Endothelial cell (in vitro differentiated cells): ENCODE measurements at places on chromosomes 3 and 15.

DNA sequence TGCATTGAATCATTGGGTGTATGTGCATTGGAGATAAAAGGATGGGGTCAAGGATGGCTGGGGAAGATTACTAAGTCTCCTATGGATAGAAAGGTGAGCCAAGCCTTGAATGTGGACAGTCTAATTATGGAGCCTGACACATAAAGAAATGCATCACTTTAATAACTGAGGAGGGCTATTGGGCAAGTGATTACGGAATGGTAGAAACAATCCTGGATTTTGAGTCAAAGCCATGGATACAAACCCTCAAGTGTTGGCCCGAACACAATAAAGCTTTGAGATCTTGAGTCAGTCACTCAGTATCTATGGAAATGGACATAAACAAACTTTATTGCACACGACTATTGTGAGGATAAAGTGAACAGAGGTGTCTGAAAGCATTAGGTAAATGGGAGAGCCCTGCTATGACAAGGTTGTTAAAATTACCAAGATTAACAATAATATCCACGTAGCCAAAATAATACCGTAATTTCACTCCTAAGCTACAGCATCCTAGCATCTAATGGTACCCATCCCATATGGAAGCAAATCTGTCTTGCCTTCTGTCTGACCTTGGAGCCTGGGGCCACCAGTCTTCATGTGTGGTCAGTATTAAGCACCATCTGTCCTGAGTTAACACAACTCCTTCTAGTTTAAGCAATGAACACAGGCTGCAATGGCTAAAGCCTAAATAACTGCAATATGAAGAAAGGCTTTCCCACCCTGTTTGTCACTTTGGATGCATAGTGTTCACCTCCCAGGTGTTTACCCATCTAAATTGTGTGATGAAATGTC is 136.9 kb upstream of the PRICKLE2 start:
- H3K27me3 ChIP-seq: no peaks in the 10 kb centered on the region
- no peak for DNase-seq
- H3K4me1 ChIP-seq: peaks cover 73% of the 10 kb centered on the region
- H3K4me3 ChIP-seq: no peak overlapping the region

- H3K36me3 ChIP-seq: peaks cover 6% of the 10 kb centered on the region
- peak; percentile 72 for DNase-seq
- no peak overlapping the region for H3K4me3 ChIP-seq
- peaks cover 33% of the 10 kb centered on the region for H3K4me1 ChIP-seq
- H3K27me3 ChIP-seq: peaks cover 3% of the 10 kb centered on the region
These were observed 225.6 kb upstream of the ROPN1 start for GRCh38 chr3:124217542-124217941.

DNA sequence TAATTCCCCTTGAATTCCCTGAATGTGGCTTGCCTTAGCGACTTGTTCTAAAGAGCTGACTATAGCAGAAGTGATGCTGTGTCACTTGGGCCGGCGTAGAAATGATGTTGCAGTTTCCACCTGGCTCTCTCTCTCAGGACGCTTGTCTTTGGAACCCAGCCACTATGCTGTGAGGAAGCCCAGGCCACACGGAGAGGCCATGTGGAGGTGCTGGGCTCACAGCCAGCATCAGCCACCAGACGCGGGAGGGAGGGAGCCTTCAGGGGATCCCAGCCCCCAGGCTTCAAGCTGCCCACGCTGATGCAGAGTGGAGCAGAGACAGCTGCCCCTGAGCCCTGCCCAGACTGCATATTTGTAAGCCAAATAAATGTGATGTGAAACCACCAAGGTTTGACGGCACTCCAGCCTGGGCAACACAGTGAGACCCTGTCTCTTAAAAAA is 18.6 kb downstream of the RNU5B-1 start:
- peaks cover 6% of the 10 kb centered on the region for H3K36me3 ChIP-seq
- DNase-seq: no peak
- no peak overlapping the region for H3K27ac ChIP-seq
- H3K4me1 ChIP-seq: peaks cover 29% of the 10 kb centered on the region
- H3K4me3 ChIP-seq: peak overlapping the region; percentile 31

GRCh38 chr3:124520970-124521369 is 209.3 kb upstream of the UMPS start:
- no peaks in the 10 kb centered on the region for H3K4me1 ChIP-seq
- H3K27me3 ChIP-seq: peaks cover 1% of the 10 kb centered on the region
- H3K4me3 ChIP-seq: no peak overlapping the region
- no peak overlapping the region for H3K27ac ChIP-seq
- DNase-seq: no peak
- peaks cover 10% of the 10 kb centered on the region for H3K36me3 ChIP-seq

DNA sequence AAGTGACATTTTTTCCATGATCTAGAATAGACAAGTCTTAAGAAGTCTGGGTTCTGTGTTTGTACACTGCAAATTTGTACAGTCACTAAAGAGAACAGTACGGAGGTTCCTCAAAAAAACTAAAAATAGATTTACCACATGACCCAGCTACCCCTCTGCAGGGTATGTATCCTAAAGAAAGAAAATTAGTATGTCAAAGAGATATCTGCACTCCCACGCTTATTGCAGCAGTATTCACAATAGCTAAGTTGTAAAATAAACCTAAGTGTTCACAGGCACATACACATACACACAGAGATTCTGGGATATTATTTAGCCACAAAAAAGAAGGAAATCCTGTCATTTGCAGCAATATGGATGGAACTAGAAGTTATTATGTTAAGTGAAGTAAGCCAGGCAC is 120.4 kb downstream of the ZIC1 start:
- no peak overlapping the region for H3K27ac ChIP-seq
- no peak overlapping the region for H3K4me3 ChIP-seq
- H3K4me1 ChIP-seq: no peaks in the 10 kb centered on the region

DNA sequence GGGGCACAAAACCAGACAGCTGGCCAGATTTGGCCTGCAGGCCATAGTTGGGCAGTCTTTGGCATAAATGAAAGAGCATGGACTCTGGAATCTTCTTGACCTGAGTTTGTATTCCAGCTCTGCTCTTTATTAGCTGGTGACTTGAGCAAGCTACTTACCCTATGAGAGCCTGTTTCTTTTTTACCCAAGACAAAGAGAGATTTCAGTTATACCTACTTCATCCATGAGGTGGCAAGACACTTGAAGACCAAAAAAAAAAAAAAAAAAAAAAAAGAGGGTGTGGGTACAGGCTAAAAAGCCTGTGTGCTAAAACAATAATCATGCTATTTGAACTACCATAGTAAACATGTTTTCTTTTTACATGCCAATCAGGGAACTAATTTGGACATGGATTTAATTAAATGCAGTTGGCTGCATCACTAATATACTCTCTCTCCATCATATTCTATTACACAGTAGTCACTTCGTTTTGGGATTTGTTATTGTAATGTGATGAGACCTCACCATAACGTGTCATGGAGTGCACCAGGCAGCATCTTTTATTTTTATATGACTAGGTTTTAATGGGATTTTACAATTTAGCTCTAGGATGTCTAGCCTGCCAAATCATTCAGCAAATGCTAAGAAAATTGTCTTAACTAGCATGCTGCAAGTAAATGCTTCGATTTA is 109.2 kb upstream of the FHIT start:
- no peak overlapping the region for H3K4me3 ChIP-seq
- H3K27me3 ChIP-seq: no peaks in the 10 kb centered on the region
- H3K27ac ChIP-seq: no peak overlapping the region
- H3K36me3 ChIP-seq: peaks cover 4% of the 10 kb centered on the region
- H3K4me1 ChIP-seq: no peaks in the 10 kb centered on the region
- DNase-seq: no peak

- DNase-seq: no peak
- no peak overlapping the region for H3K27ac ChIP-seq
- H3K4me1 ChIP-seq: no peaks in the 10 kb centered on the region
- no peaks in the 10 kb centered on the region for H3K36me3 ChIP-seq
These were observed 48.2 kb upstream of the SELENOK start for GRCh38 chr3:53939813-53940212.

- peaks cover 10% of the 10 kb centered on the region for H3K4me1 ChIP-seq
- H3K27ac ChIP-seq: no peak overlapping the region
- no peak for DNase-seq
- no peaks in the 10 kb centered on the region for H3K36me3 ChIP-seq
- peaks cover 3% of the 10 kb centered on the region for H3K27me3 ChIP-seq
These were observed 18.7 kb upstream of the KPNA1 start for GRCh38 chr3:122533480-122533879.

DNA sequence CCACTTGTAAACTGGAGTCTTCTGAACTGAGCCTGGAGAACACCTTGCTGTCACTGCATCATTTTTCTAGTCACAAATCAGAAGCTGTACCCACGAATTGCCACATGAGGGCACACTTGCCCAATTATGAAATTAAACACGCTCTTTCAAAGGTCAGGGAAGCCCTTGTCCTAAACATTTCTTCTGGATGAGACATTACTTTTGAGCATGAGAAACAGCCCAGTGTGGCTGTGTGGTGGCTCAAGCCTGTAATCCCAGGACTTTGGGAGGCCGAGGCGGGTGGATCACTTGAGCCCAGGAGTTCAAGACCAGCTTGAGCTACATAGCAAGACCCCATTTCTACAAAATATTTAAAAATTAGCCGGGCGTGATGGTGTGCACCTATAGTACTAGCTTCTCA is 27.5 kb upstream of the CFAP161 start:
- peak; percentile 55 for DNase-seq
- no peaks in the 10 kb centered on the region for H3K36me3 ChIP-seq
- no peaks in the 10 kb centered on the region for H3K27me3 ChIP-seq
- no peak overlapping the region for H3K27ac ChIP-seq
- peaks cover 19% of the 10 kb centered on the region for H3K4me1 ChIP-seq
- no peak overlapping the region for H3K4me3 ChIP-seq

DNA sequence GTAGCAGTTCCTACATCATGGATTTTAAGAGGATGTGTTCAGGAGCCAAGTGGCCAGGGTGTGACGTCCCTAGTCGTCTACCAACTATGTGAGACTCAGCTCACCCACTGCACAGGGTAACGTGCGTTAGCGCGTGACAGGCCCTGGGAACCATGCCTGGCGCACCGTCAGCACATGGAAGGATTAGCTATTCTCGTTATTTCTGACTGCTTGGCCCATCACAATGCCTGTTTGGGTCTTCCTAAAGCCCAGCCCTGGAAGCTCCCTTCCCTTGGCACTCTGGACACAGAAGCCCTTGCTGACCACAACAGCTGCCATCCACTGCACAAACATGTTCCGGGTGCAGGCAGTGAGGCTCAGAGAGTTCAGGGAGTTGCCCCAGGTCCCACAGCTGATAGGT is 91.0 kb upstream of the RPL32 start:
- H3K4me3 ChIP-seq: no peak overlapping the region
- DNase-seq: no peak
- H3K4me1 ChIP-seq: no peaks in the 10 kb centered on the region
- no peak overlapping the region for H3K27ac ChIP-seq
- peaks cover 9% of the 10 kb centered on the region for H3K27me3 ChIP-seq

DNA sequence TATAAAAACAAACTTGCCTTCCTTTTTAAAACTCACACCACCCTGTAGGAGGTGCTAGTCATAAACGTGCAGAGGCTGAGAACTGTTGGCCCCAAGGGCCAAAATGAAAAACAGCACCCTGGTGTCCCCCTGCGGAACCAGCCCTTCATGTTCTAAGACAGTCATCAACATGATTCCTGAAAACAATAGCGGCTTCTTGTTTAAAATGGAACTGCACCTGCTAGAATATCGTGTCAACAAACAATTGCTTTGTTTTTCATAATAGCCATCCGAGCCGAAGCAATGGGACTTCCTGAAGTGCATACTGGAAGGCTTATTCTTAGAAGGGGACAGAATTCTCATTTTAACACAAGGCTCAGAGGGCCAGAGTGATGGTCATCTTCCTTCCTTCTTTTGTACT is 43.7 kb downstream of the MECOM start:
- H3K27ac ChIP-seq: peak overlapping the region; percentile 54
- no peaks in the 10 kb centered on the region for H3K36me3 ChIP-seq
- no peak for DNase-seq
- no peak overlapping the region for H3K4me3 ChIP-seq

DNA sequence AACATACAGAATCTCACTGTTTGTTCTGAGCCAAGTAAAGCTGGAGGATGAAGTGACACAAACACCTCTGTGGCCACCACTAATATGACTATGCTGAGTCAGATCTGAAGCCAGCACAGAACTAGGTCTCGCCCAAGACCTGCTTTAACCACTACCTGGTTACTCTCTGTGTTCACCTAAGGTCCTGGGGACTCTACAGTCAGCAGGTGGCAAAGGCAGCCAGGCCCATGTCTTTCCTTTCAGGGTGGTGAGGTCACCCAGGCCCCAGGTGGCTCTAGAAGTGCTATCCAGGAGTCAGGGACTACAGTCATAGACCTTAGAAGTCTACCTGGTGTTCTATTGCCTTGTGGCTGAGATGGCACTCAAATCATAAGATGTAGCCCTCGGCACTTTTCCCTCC is 287.9 kb upstream of the ARRDC4 start:
- no peaks in the 10 kb centered on the region for H3K4me1 ChIP-seq
- no peak for DNase-seq
- H3K27ac ChIP-seq: no peak overlapping the region
- H3K36me3 ChIP-seq: no peaks in the 10 kb centered on the region

DNA sequence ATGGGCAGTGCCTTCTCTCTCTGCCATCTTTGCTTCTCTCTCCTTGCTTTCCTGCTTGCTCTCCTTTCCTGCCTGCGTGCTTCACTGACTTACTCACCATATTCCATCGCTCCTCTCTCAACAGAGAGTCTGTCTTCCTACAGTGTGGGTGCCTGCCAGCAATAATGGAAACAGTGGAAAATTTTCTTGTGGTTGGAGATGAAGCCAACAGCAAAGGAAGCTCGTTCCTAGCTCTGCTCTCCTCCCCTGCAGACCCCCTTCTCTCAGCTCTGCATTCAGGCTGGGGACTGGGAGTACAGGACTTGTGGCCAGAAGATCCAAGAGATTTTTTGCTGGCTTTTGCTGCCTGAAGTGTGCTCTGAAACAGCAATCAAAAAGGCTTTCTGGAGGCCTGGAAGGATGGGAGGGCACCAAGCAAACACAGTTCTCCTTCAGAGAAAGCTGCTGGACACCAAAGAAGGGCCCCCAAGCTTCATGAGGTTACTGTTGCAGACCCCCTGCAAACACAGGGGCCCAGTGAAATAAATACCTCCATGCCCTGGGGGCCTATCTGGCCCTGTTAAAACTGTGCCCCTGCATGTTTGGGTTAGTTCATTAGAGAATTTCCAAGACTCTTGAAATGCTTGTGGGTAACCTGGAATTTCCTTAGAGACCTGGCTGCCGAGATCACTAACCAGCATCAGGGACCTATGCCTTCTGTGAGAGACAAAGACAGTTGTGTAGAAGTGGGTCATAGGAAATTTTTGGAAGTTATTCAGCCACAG is 149.9 kb upstream of the RASGRP1 start:
- DNase-seq: no peak
- H3K4me1 ChIP-seq: no peaks in the 10 kb centered on the region
- H3K27me3 ChIP-seq: peaks cover 2% of the 10 kb centered on the region
- no peaks in the 10 kb centered on the region for H3K36me3 ChIP-seq
- no peak overlapping the region for H3K27ac ChIP-seq
- no peak overlapping the region for H3K4me3 ChIP-seq

GRCh38 chr3:119817071-119817470 is 35.2 kb downstream of the NR1I2 start:
- no peaks in the 10 kb centered on the region for H3K36me3 ChIP-seq
- H3K27me3 ChIP-seq: peaks cover 11% of the 10 kb centered on the region
- no peaks in the 10 kb centered on the region for H3K4me1 ChIP-seq
- no peak overlapping the region for H3K4me3 ChIP-seq
- no peak for DNase-seq

GRCh38 chr3:53597136-53597915 is 102.9 kb downstream of the CACNA1D start:
- H3K27ac ChIP-seq: no peak overlapping the region
- peaks cover 22% of the 10 kb centered on the region for H3K4me1 ChIP-seq
- no peaks in the 10 kb centered on the region for H3K36me3 ChIP-seq
- DNase-seq: no peak
- H3K4me3 ChIP-seq: no peak overlapping the region
- H3K27me3 ChIP-seq: peaks cover 6% of the 10 kb centered on the region

GRCh38 chr15:50265620-50266019 is at the start of gene HDC:
Gene HDC, minus strand, starts transcription at chr15:50265726. Its CDS starts 103 bp downstream, at chr15:50265623.
- peaks cover 2% of the 10 kb centered on the region for H3K27me3 ChIP-seq
- peaks cover 10% of the 10 kb centered on the region for H3K4me1 ChIP-seq
- no peaks in the 10 kb centered on the region for H3K36me3 ChIP-seq
- H3K4me3 ChIP-seq: no peak within 1 kb of the TSS
- H3K27ac ChIP-seq: no peak within 1 kb of the TSS
- DNase-seq: no peak
